Endodermal cell (in vitro differentiated cells): ENCODE measurements at places on chromosomes 13 and 19. TPM values are rescaled to one million over a fixed set of nuclear protein-coding genes. Genes with fewer than 3 reads are reported as not detected.

Gene GIPC3
- total RNA-seq, result 1.5 and 1.7 TPM in 2 replicates

GRCh38 chr13:86193281-86193680, 394.1 kb upstream of the SLITRK6 start:
- no peaks in the 10 kb centered on the region for H3K36me3 ChIP-seq
- peak; percentile 59 for DNase-seq
- H3K27me3 ChIP-seq, result no peaks in the 10 kb centered on the region
- H3K4me1 ChIP-seq, result no peaks in the 10 kb centered on the region

Gene FRY
- 16.2 and 20.1 TPM in 2 replicates for total RNA-seq

GRCh38 chr19:43438291-43439031, 23.8 kb downstream of the TEX101 start:
- no peak overlapping the region for H3K27ac ChIP-seq
- H3K4me1 ChIP-seq, result no peaks in the 10 kb centered on the region
- H3K4me3 ChIP-seq, result no peak overlapping the region

Gene SHANK1
- 0.84 and 1.6 TPM in 2 replicates for total RNA-seq
